ENCODE measurements at places on chromosomes 1 and 21.

- DNase-seq, result no peak
Observed at GRCh38 chr1:94143173-94143808, 22.3 kb upstream of the ABCA4 start.

- DNase-seq, result no peak
Observed at GRCh38 chr1:229124116-229124515, 146.8 kb upstream of the RAB4A start.

DNA sequence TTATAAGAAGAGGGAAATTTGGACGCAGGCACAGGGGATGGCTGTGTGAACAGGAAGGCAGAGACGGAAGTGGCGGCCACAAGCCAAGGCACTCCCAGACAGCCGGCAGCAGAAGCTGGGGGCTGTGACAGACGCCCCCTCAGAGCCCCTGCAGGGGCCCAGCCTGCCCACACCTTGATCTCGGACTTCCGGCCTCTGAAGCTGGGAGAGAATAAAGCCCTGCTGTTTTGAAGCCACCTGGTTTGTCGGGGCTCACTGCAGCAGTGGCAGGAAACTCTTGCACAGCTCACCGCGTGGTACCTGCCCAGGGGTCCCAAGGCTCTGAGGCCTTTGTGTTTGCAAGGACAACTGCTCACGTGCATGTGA, 13.7 kb downstream of the MEGF6 start:
- DNase-seq, result no peak

- no peak for DNase-seq
Observed at GRCh38 chr1:113782406-113782805, 23.1 kb upstream of the PHTF1 start.

- DNase-seq, result peak; percentile 9
Observed at GRCh38 chr21:41611966-41612606, 104.1 kb upstream of the TMPRSS2 start.

DNA sequence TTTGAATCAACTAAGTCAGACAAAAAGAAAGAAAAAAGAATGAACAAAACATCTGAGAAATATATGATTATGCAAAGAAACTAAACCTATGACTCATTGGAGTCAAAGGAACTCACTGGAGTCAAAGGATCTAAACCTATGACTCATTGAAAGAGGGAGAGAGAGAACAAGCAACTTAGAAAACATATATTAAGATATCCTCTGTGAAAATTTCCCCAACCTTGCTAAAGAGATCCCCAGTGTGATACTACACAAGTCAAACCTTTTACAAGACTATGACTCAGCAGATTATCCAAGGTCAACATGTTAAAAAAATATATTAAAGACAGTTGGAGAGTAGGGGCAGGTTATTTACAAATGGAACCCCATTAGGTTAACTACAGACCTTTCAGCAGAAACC, 1538.3 kb downstream of the NCAM2 start:
- DNase-seq, result no peak

GRCh38 chr1:4585216-4585615, 69.2 kb upstream of the AJAP1 start:
- DNase-seq, result peak; percentile 53

DNA sequence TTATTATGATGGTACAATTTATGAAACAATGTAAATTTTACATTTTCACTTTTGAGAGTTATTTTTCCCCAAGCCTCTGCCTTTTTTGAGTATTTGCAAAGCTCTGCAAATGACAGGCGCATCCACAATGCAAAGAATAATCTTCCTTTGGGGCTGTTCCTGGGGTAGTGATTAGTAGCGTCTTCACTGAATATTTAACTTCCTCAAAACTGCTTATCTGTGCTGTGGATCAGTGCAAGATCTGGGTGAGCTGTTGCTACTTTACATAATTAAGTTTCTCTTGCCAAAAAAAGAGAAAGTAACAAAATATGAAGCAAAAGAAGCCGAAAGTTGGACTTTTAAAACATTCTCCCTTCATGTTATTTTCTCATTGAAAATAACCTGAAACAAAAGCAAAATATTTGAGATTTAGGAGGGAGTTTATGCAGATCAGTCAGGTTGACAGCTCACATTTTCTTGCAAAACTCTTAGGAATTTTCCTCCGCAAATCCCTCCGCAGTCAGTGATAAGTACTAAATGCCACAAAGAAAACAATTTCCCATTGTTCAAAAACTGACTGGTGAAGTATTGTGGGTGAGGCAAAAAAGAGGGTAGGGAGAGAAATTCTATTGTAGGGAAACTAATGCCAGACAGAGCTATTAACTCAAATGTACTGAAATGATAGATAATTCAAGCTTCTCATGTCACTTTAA, 276.4 kb upstream of the B3GALT2 start:
- peak; percentile 14 for DNase-seq

GRCh38 chr1:85605484-85606413, 25.2 kb downstream of the CCN1 start:
- DNase-seq, result no peak

GRCh38 chr1:81549588-81550127, 251.1 kb upstream of the ADGRL2 start:
- DNase-seq, result peak; percentile 14

- peak; percentile 19 for DNase-seq
Observed at GRCh38 chr1:244371242-244372141, 80.2 kb downstream of the ADSS2 start.
